ENCODE measurements at places on chromosomes 16 and 17.

DNA sequence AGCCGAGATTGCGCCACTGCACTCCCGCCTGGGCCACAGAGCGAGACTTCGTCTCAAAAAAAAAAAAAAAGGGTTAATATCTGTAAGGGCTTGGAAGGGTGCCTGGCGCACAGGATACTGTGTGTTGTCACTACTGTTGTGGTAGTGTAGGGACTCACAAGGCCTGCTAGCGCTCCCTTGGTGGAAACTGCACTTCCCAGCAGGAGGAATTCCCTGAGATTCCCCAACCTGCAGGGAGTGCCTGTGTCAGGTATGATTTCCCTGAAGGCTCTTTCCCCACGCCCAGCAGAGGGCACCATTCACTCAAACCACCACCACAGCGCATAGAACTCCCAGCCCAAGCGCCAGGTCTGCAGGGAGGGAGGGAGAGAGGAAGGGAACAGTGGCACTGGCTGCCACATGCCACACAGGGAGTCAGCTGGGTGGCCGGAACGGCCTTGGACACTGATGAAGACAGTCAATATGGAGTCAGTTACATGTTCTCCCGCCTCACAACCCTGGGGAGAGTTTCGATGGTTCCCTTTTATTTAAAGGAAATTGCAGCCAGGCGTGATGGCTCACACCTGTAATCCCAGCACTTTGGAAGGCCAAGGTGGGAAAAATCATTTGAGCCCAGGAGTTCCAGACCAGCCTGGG, 32.7 kb upstream of the CDH1 start:
- peak; percentile 81 for DNase-seq

- DNase-seq, result no peak
Measured at GRCh38 chr16:28182183-28182582, 29.6 kb downstream of the XPO6 start.

GRCh38 chr17:72128039-72128438, 7.2 kb downstream of the SOX9 start:
- no peak for DNase-seq

DNA sequence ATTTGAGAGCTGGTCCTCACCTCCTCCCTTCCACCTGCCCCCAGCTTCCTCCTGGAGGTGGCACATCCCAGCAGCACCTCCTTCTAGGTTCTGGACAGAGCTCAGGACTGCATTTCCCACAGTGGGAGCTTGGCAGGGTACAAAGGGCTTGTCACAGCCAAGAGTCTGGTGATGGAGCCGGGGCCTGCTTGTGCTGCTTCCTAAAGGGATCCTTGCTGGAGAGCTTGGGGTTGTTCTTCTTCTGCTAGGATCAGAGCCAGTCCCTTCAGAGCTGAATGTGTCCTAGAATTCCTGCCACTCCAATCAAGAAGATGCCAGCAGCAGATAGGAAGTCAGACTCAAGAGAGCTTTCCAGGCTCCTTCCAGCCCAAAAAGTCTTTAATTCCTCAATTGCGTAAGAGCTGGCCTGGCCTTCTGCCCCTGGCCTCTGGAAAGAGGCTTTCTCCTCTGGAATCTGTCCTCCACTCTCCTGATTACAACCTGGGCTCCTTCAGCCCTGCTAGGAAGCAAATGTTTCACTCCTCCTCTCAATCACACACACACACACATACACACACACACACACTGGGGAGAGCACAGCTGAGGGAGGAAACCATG, 4.4 kb downstream of the CD300E start:
- no peak for DNase-seq

DNA sequence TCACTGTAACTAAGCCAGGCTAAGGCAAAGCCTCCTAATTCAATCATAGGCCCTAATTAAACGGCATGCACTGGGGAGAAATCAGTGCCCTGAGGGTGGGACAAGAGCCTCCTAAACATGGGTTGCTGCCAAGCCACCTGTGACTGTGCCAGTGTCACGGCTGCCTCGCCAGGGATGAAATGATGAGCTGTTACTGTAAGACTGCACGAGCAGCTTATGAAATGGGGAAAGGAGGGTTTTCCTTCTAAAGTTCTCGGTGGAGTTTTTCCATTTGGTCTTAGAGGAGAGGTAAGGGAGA, 12.7 kb downstream of the TMEM11 start:
- no peak for DNase-seq

- no peak for DNase-seq
Measured at GRCh38 chr17:35433075-35433894, 985 bp upstream of the SLFN12 start.

GRCh38 chr17:64920026-64920418, 744 bp upstream of the LRRC37A3 start:
- DNase-seq, result no peak

- DNase-seq, result no peak
Measured at GRCh38 chr17:2551928-2552327, 40.2 kb upstream of the METTL16 start.

GRCh38 chr17:7974638-7975131, 27.7 kb upstream of the GUCY2D start:
- DNase-seq, result no peak

DNA sequence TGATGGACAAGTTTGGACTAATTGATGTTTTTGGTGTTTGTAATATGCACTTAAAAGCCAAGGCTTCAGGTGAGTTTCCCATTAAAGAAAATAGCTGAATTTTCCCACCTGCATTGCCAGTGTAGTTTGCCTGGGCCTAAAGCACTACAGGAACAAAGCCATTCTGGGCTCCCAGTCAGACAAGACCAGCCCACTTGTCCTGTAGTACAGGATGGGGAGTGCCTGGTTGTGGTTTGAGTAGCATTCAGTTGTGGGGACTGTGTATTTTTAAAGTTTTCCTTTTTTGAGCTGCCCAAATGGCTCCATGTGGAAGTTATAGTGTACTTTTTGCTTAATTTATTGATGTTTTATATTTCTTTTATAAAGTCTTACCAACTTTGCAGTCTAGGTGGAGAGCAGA, 91.7 kb downstream of the TANGO6 start:
- DNase-seq, result no peak

GRCh38 chr16:2711370-2712062, 8.5 kb downstream of the PRSS27 start:
- no peak for DNase-seq

- no peak for DNase-seq
Measured at GRCh38 chr16:12286964-12287363, 310.4 kb downstream of the SNX29 start.

GRCh38 chr16:65895906-65896305, 470.6 kb upstream of the CDH5 start:
- no peak for DNase-seq

DNA sequence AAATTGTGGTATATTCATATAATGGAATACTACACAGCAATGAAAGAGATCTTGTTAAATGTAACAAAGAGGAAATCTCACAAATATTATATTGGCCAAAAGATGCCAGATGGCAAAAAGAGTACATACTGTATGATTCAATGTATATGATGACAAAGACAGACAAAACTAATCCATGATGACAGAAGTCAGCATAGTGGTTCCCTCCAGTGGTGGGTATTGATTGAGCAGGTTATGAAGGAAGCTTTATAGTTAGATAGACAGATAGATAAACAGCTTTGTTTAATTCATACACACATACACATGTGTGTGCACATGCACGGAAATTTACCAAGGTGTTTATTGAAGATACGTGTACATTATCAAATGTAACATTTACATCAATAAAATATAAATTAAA, 74.4 kb upstream of the SMIM36 start:
- DNase-seq, result no peak

- no peak for DNase-seq
Measured at GRCh38 chr17:15260376-15261257, 4.5 kb downstream of the PMP22 start.

DNA sequence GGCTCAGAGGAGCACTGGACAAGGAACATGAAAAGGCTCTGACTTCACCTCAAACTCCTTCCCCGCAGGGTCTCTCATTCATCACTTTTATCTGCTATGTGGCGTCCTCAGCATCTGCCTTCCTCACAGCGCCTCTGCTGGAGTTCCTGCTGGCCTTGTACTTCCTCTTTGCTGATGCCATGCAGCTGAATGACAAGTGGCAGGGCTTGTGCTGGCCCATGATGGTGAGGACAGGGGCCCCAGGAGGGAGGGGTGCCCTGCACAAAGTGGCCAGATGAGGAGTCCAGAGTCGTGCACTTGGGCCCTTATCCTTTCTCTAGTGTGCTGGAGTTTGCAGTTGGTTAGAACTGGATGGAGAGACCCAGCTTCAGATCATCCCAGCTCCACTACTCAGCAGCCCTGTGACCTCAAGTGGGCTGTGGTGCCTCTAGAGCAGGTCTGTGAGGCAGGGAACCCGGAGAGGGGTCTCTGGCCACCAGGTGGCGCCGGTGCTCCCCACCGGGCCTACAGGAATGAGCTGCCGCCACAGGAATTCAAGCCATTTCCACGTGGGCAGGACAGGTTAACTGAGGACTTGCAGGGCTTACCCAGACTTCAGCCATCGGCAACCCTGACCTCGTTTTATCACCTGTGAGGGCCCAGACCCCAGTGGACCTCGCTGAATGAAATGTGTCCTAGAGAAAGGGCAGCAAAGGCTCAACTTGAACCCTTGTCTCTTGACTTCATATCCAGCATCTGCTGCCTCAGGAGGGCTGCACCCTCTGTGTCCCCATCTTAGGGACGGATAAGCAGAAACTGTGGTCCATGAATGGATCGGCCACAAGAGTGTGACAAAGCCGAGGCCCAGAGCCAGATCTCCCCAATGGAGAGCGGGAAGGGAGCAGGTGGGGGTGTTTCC, 4.0 kb downstream of the CMTM3 start:
- peak; percentile 70 for DNase-seq

DNA sequence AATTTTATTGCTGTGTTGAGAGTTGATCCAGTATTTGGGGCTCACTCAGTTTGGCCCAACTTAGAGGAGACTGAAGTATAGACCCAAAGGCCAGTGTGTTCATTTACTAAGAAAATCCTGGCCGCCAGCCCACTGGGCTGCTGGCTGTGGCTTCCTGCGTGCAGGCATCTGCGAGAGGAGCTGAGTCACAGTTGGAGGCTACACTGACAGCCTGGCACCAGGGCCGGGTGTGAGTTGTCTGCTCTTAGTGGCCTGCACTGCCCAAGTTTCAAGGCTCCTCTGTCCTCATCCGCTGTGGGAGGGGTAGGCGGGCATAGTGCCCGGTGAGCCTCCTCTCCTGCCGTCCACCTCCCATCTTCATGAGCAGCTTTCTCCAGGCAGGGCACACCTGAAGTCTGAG, 54.2 kb downstream of the PLD6 start:
- DNase-seq, result no peak

GRCh38 chr17:65913326-65913850, 278.5 kb downstream of the CEP112 start:
- DNase-seq, result no peak

GRCh38 chr16:82667437-82667836, 40.7 kb downstream of the CDH13 start:
- no peak for DNase-seq

DNA sequence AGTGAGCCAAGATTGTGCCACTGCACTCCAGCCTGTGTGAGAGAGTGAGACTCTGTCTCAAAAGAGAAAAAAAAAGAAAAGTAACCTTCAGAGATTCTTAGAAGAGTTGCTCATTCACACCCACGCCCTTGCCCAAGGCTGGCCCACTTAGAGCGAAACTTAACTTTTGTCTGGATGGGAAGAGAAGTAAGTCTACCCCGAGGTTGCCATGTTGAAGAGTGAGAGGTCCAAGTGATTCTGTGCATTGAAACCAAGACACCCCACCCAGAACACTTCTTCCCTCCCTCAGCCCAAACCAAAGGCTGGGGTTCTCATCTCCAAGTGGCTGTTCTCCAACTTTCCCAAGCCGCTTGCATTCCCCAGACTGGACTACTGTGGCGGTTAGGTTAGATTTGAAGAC, 2.4 kb upstream of the CISD3 start:
- no peak for DNase-seq

GRCh38 chr17:57099165-57099564, 14.1 kb downstream of the AKAP1 start:
- no peak for DNase-seq

- no peak for DNase-seq
Measured at GRCh38 chr16:83925957-83926725, 26.9 kb upstream of the OSGIN1 start.

DNA sequence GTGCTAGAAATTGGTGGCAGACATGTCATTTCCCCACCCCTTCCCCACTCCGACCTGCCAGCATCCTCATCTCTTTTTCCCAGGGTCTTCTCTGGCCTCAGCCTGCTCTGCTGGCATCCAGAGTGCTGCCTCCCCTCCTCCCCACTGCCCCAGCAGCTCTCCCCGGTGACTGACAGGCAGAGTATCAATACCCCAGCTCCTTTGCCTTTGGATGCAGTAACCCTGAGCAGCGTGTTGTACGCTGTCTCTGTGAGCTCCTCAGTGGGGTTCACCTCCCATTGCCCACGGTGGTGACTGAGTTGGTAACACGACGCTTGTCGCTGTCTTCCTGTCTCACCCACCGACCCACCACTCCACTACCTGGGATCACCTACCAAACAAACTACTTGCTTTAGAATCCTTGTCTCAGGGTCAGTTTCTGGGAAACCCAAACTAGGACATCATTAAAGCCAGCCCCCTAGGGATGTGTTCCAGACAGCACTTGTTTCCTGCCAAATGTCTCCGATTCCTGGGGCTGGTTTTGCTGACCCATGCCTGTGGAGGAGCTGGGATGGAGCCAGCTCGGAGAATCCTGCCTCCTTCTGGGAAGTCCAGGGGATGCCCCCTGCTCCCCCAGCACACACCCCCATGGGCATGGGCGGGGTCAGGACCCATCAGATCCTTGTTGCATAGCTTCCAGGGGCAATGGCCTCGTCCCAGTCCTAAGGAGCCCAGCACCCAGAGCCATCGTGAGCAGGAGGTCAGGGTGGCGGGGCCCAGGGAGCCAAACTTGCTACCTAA, 8.3 kb upstream of the SBK1 start:
- no peak for DNase-seq

- DNase-seq, result no peak
Measured at GRCh38 chr17:70555723-70556122, 386.4 kb downstream of the KCNJ2 start.

DNA sequence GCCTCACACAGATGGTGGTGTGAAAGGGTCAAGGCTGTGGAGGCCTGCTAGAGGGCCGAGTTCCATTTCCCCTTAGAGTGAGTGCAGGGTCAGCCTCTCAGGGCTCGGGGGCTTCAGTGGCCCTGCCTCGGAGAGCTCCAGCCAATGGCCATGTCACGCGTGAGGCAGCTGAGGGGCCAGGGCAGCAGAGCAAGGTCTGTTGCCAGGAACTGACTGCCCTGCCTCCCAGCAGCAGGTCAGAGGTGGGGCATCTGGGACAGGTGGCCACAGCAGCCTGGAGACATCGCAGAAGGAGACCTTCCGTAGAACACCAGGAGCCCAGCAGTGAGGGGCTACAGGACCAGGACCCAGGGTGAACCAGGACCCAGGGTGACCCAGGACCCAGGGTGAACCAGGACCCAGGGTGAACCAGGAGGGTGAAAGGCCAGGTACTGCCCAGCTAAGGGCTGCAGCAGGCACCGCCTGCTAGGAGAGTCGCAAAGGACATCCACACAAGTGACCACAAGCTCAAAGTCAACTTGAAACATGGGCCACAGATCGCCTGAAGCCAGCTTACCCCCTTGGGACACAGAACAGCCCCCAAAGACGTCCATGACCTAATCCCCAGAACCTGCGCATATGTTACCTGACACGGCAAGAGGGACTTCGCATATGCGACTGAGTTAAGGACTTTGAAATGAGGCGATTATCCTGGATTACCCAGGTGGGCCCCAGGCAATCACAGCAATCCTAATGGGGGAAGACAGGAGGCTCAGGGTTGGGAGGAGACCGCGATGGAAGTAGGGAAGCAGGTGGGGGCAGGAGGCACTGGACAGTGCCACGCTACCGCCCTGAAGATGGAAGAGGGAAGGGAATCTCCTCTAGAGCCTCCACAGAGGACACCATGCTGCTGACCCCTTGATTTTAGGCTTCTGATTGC, 4.8 kb upstream of the MEAK7 start:
- no peak for DNase-seq

Data from COR-L47 (cell line).